ENCODE measurements at places on chromosomes 16 and 17. TPM values are rescaled to one million over a fixed set of nuclear protein-coding genes. Genes with fewer than 3 reads are reported as not detected.

Gene CXCL16
- polyA plus RNA-seq, result 7.9 TPM

DNA sequence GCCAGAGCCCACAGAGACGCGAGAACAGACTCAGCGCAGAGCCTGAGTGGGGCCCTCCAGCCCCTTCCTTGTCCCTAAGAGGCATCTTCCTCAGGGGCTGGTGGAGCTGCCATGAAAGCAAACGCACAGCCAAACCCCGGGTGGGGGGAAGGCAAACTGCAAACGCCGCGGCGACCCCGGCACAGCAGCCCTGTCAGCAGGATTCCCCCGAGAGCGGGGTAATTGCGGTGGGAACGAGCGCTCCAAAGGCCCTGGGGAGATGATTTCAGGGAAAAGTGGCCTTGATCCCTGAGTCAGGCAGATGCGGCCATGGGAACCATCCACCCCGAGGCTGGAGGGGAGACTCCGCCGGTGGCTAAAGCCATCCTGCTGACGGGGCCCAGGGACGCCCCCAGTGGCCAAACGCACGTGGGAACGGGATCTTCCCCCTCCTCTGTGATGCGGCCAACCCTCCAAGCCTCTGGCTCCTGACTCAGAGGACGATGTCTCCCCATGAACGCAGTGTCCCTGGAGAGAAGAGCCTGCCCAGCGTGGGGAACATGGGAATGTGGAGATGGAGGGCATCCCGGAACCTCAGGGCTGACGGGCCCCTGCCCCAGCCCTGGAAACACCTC is 25.1 kb downstream of the SLC7A5 start:
- no peak for DNase-seq

DNA sequence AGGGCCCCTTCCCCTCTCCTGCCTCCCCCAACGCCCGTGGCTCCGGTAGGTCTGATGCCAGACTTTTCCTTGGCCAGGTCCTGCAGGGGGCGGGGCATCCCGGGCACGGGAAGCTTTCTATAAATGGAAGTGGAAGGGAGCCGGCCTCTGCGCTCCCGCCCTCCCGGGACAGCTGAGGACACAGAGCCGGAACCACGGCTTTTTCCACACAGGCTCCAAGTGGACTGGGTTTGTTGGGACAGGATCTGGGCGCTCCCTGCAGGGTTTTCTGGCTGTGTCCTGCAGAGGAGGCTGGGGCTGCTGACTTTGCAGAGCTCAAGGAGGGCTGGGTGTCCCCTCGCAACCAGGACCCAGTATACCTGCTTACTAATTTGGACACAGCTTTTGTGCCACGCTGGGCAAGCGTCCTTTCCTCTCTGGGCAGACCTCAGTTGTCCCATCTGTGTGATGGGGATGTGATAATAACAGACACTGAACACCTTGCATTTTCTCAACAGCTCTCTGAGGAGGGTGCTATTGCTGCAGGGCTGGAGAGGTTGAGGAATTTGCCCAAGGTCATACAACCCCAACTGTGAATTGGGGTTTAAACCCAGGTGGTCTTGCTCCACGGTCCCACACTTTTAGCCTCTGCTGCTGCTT is 1.8 kb downstream of the TNS4 start:
- peak; percentile 77 for DNase-seq

GRCh38 chr16:73057291-73058210 is 9.6 kb upstream of the ZFHX3 start:
- no peak for DNase-seq

GRCh38 chr16:10937068-10937859 is 5.0 kb downstream of the DEXI start:
- DNase-seq, result no peak

GRCh38 chr17:46766493-46767491 is 51.7 kb downstream of the WNT3 start:
- peak; percentile 6 for DNase-seq

Gene SOCS1
- 5.7 TPM for polyA plus RNA-seq

- DNase-seq, result no peak
Observed at GRCh38 chr16:82728901-82729300, 102.1 kb downstream of the CDH13 start.

- DNase-seq, result peak; percentile 56
Observed at GRCh38 chr17:81907219-81908145, 3.7 kb downstream of the PCYT2 start.

GRCh38 chr16:66240631-66241395 is 125.7 kb upstream of the CDH5 start:
- DNase-seq, result no peak

Gene NTHL1
- polyA plus RNA-seq, result 22.8 TPM

DNA sequence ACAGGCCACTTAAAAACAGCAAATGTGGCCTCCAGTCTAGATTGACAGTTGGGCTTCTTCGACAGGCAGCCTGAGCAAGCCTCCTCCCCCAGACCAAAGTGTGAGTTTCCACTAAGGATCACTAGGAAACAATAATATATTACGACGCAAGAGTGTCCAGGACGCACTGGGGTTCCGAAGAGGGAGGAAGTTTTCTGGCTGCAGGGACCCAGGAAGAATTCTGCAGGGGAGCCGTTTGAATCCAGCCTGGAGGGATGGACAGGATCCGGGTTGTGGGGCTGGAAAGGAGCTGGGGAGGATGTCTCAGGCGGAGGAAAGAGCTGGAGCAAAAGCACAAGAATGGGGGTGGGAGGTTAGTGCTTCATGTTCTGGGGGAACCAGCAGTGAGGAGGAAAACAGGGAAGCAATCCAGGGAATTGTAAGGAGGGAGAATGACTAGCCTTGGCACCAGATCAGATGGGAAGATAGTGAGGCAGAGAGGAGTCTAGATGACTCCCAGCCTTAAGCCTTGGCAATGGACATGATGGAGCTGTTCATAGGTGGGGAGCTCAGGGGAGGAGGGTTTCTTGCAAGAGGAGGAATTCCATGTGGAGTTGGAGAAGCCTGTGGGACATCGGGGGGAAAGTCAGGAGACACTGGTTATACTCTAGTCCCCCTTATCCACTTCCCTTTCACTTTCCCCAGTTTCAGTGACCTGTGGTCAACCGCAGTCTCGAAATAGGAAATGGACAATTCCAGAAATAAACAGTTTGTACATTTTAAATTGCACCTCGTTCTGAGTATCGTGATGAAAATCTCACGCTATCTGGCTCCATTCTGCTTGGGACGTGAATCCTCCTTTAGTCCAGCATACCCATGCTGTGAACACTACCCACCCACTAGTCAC is 26.6 kb downstream of the NGFR start:
- DNase-seq, result no peak

DNA sequence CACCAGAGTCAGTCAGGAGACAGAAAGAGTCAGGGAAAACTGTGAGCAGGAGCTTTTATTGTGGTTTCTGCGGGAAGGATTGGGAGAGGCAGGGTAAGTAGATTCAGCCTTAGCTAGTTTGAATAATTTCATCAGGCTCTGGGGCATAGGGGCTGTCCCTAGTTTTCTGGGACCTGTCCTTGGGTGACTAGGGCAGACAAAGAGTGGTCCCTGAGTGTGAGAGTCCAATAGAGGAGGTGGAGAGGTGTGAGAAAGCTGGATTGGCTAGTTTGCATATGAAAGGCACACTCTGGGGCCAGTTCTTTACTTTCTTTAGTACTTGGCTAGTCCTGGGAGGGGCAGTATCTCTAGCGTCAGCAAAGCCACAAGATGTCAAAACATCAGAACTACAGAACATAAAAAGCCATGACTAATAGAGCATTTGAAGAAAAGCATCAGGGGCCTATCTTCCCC is 255.6 kb downstream of the HS3ST3A1 start:
- no peak for DNase-seq

Gene ABCA10
- polyA plus RNA-seq, result 12.9 TPM

Gene FNDC8
- polyA plus RNA-seq, result not detected

- DNase-seq, result no peak
Observed at GRCh38 chr17:64115822-64116534, 14.0 kb downstream of the ERN1 start.

Gene MT1E
- polyA plus RNA-seq, result 646 TPM

Gene ZSCAN10
- not detected for polyA plus RNA-seq

DNA sequence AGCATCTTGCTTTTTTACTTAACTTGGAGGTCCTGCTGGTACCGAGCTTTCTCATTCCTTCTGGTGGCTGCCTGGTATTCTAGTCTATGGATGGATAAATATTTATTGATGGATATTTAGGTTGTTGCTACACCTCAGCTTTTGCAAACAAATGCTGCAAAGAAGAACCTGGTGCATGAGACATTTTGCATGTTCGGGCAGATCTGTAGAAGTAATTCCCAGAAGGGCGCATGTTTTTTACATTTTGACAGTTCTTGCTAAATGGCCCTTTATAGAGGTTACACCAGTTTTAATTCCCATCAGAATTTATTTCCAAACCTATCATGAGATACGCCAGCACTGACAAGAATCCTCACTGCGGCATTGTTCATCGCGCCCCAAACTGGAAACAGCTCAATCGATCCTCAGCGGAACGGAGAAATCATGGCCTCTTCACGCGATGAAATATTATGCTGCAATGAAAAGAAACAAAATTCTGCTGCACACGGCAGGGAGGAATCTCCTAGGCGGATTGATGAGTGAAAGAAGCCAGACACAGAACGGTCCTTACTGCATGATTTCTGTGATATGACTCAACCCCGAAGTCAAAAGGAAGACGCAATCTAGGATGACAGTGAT is 68.0 kb upstream of the CREBBP start:
- DNase-seq, result no peak

DNA sequence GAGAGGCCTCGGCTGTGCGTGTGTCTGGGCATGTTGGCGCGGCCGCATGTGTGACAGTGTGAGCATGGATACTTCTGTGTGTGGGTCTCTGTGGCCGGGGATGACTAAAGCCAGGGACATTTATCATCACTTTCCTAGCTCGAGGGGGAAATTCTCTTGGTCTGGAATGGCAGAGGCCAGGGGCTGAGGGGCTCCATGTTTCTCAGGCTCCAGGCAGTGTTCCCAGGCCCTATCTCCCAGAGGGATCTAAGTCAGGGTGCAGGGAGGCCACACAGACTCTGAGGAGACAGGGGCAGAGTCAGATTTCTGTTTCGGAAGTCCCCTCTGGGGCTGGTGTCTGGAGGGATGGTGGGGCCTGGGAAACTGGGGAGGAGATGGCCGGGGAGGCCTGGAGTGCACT is 23.7 kb upstream of the SPNS2 start:
- no peak for DNase-seq

Gene ABCC11
- 0.19 TPM for polyA plus RNA-seq

Gene RPAIN
- polyA plus RNA-seq, result 23.6 TPM

GRCh38 chr17:72111336-72111923 is 9.4 kb upstream of the SOX9 start:
- DNase-seq, result no peak

Gene CBX2
- polyA plus RNA-seq, result 2.6 TPM

DNA sequence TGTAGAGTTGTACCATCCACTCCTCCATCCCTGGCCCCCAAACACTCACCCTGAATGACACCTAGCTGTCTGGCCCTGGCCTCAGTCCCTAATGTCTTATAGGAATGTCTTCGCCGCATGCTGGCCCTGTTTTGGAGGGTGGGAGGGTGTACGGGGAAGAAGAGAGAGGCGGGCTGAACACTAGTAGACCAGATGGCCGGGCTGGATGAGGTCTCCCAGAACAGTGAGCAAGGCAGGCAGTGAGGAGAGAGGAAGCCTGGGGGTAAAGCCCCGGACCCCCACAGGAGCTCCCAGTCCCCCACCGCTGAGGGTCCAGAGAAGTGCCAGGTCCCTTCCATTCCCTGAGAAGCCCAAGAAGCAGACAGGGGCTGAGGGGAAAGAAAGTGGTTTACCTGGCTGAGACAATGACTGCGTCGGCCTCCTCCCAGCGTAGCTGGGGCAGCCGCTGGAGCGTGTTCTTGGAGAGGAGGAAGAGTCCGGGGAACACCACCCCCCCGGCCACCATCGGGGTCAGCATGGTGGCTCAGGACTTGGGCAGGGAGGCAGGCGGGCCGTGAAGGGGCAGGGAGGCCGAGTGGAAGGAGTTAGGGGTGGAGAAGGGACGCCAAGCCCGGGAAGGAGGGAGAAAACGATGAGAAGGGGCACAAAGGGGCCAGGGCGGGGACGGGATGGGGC is 923 bp downstream of the TLCD3B start:
- DNase-seq, result no peak

GRCh38 chr17:50511058-50511457 is 2.8 kb downstream of the MYCBPAP start:
- DNase-seq, result no peak

GRCh38 chr17:36183001-36183971 is 6.8 kb upstream of the TBC1D3B start:
- DNase-seq, result peak; percentile 63

Gene PDF
- 2.2 TPM for polyA plus RNA-seq

- no peak for DNase-seq
Observed at GRCh38 chr16:77680496-77680895, 41.8 kb upstream of the NUDT7 start.

- DNase-seq, result peak; percentile 12
Observed at GRCh38 chr16:69724981-69725479, 1.3 kb downstream of the NQO1 start.

DNA sequence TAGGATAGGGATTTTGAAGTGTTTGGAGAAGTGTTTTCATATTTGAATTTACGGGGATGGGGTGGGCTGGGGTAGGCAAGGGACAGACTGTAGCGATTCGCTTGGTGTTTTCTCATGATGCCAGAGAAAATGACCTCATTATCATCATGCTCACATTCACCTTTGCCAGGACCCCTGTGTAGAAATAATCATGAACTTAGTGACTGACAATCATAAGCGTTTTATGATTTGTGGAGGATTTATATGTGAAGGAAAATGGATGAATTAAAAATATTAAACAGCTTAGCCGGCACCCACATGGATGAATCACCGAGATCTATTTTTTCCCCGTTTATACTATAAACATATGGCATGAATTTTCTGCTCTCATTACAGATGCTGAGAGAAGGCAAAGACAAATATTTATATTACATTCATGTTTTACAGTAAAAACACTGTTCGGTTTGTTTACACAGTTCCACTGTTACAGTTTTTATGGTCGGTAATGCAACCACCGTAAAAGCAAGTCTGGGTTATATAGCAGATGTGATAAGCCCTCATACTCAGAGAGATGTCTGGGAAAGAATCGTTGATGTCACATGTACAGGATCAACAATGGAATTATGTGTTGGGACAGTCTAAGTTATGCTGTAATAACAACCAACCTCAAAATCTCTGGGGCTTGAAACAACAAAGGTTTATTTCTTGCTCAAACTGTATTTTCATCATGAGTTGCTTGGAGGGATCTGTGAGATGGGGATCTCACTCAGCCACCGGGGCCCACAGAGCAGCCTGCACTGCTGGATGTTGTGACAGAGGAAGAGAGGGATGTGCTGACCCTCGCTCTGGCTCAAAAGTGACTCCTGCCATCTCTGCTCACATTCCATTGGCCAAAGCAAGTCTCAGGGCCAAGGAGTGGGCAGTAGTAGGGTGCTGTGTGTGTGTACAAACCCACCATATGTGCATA is 85.1 kb downstream of the WWOX start:
- DNase-seq, result no peak

Gene PRR35
- 0.72 TPM for polyA plus RNA-seq

Gene VAMP2
- polyA plus RNA-seq, result 29.8 TPM
